ENCODE measurements at places on chromosomes 2 and 18.

- DNase-seq = no peak
These were observed 509.5 kb downstream of the PARD3B start for GRCh38 chr2:205054789-205055188.

DNA sequence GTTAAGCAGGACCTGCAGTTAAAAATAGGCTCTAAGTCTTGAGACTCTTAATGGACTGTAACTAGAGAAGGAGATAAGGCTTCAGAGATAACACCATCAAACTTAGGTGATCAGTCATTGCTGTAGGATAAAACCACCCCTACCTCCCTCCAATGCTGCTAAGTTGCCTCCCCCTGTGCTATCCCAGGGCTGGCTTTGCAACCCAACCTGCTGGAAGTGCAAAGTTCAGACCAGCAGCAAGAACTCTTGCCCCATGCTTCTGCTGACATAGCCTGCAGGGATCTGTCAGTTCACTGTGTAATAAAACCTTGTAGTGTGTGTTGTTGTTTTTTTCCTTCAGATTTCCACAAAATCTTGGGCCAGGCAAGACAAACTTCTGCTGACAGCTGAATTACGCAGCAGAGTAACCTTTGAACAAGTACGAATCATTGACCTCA, 57.4 kb upstream of the EPB41L3 start:
- no peak for DNase-seq

DNA sequence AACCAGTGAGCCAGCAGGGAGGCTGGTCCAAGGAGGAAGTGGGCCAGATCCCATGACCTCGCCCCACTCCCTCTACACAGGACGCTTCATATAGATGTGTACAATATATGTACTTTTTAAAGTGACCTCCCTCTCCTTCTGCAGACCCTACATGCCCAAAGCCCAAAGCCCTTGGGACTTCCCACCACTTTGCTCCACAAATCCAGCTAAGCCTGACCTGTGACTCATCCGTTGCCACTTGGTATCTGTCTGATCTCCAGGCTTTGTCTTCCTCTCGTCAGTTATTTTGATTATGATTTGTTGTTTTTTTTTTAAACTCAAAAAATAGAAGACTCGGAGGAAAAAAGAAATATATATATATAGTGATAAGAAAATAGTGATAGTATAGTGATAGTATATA, 470.8 kb downstream of the KCNJ3 start:
- no peak for DNase-seq

GRCh38 chr2:230068651-230069055, at the start of gene SLC16A14:
TSS of gene SLC16A14 (minus strand) at chr2:230068924. CDS start at chr2:230059352, 9,572 bp downstream.
- DNase-seq = peak; percentile 29

- DNase-seq = peak; percentile 19
These were observed 793 bp downstream of the NR4A2 start for GRCh38 chr2:156331572-156332283.

DNA sequence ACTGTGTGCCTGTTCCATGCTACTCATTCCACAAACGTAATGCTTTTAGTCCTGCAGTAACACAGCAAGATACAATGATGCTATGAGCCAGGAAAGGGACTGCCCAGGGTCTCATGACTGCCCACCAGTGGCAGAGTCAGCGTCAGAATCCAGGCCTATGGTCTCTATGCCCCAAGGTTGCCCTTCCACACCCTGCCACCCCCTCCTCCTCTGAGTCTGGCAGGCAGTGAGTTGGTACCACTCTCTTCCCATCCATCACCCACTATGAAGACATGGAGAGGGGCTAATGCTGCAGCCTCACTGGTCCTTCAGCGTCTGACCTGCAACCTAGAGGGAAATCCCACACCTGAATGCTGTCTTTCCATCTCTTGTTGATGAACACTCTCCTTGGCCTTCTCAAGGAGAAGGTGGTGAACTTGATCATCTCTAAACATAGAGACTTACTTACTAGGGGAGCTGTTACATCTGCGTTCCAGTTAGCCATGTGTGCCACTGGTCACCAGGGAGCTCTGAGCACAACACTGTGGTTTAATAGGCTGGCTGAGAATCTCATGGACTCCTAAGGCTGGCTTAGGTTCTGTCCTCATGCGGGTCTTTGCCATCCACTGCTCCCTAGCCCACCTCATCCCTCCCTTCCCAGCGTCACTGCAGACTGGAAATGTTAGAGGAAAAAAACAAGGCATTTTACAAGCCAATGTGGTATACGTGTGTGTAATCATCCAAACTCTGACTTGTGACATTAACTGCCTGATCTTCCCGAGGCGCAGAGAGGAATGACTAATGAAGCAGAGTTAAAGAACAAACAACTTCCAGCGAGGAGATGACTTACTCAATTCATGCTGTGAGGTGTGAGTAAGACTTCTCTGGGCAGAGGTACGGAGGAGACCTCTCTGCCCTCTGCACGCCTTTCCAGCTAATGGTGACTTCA, 28.8 kb downstream of the STEAP3 start:
- DNase-seq = peak; percentile 49

DNA sequence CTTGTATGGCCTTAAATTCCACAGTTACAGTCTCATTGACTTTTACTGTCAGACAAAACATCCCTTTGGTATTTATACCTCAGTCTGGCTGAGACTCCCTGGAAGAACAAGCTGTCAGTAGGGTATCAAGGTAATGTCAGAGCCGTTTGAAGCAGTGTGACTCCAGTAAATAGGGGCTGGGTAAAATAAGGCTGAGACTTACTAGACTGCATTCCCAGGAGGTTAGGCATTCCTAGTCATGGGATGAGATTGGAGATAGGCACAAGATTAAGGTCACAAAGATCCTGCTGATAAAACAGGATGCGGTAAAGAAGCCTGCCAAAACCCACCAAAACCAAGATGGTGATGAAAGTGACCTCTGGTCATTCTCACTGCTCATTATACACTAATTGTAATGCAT, 219.5 kb upstream of the SKOR2 start:
- DNase-seq = no peak

DNA sequence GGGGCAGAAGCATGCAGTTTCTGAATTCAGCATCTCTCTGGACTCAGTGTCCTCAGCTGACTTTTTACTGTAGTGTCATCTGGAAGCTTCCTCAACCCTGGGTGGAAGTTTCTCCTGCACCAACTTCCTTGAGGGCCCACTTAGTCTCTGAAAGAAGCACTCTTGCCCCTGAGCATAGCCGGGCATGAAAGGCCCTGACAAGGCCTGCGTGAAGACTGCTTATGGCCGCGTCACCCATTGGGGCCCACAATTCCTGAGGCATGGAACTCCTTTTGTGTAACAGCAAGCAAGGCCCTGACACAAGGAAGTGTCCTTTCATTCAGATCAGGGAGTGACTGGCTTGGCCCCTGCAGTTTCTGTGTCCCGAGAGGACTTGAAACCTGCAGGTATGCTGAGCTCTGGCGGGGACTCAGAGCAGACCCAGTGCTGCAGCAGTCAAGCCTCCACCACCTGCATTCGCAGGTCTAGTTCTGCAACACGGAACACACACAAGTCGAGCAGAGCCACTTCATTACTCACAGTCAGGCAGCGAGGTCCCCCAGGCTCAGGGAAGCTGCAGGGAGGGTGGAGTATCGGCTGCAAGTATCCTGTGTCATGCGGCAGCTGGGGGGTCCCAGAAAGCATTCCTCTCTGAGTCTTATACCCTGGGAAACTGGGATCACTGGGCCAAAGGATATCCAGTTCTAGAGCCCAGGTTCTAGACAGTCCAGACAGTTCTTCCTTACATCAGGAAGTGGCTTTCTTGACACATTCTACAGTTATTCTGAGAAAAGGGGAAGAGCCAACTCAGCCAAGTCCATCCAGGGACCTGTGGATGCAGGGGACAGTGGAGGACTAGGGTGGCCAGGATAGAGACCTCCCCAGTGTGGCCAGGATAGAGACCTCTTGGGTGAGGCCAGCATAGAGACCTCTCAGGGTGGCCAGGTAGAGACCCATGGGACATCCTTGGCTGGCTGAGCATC, 35.6 kb upstream of the PRLH start:
- DNase-seq = no peak

DNA sequence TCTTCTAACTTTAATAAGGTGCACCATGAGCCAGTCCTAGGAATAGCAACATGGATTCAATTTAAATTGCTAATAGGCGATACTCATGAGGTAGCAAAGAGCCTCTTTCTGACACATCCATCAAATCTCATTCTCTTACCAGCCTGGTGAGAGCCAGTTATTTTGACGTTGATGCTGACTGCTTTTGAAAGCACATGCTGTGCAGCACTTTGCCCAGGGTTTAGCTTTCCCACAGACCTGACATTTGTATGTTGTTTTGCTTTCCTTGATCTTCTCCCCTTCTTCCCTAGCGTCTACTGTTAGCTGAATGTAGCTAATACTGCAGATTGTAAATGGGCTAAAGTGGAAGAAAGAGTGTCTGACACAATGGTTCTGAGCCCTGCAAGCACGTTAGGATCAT, 101.1 kb upstream of the CCDC85A start:
- no peak for DNase-seq

GRCh38 chr2:6724605-6725140, 141.0 kb downstream of the CMPK2 start:
- DNase-seq = no peak

Measured in T1000 (cell line).